ENCODE measurements at places on chromosomes 3 and 15. TPM values are rescaled to one million over a fixed set of nuclear protein-coding genes. Genes with fewer than 3 reads are reported as not detected.

The TTC21A gene
- 12.3 TPM for total RNA-seq

GRCh38 chr15:85625856-85626255, 168.9 kb downstream of the KLHL25 start:
- DNase-seq, result no peak

DNA sequence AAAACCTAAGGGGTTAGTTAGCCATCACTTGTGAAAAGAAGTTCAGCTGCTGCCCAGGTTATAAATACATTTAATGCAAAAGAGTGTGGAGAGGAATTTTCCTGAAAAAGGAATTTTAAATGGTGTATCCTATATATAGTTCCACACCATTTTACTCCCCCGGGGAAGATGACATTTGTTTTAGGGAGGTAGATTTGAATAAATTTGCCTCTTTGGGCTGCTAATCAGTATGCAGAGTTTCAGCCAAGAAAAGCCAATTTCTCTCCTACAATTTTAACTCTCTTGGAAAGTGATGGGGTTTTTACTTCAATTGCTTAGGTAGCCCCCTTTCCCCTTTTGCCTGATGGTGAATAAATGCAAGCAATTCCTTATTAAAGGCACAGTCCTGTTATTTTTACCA, 161.2 kb downstream of the OTOL1 start:
- DNase-seq, result no peak

DNA sequence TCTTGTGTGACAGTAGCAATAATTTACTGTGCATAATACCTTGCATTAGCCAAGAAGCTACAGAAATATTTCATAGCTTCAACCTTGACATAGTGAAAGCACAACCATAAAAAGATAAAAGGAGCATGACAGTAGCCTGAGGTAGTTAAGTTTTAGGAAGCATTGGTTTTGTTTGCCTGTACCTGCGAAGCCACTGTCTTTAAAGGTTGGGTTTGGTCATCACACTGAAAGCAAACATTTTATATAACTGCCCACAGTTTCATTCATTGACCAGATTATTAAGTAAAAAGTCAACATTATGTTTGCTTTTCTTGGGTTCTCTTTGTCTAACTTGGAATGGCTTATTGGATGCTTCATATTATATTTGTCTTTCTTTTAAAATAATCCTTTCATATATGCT, 450.1 kb upstream of the IL12A start:
- no peak for DNase-seq

The FHIT gene
- total RNA-seq, result 18.8 TPM

- no peak for DNase-seq
Measured at GRCh38 chr3:154040283-154040682, 80.9 kb upstream of the ARHGEF26 start.

The COL8A1 gene
- total RNA-seq, result not detected

- no peak for DNase-seq
Measured at GRCh38 chr3:114758831-114759699, 388.0 kb downstream of the ZBTB20 start.

DNA sequence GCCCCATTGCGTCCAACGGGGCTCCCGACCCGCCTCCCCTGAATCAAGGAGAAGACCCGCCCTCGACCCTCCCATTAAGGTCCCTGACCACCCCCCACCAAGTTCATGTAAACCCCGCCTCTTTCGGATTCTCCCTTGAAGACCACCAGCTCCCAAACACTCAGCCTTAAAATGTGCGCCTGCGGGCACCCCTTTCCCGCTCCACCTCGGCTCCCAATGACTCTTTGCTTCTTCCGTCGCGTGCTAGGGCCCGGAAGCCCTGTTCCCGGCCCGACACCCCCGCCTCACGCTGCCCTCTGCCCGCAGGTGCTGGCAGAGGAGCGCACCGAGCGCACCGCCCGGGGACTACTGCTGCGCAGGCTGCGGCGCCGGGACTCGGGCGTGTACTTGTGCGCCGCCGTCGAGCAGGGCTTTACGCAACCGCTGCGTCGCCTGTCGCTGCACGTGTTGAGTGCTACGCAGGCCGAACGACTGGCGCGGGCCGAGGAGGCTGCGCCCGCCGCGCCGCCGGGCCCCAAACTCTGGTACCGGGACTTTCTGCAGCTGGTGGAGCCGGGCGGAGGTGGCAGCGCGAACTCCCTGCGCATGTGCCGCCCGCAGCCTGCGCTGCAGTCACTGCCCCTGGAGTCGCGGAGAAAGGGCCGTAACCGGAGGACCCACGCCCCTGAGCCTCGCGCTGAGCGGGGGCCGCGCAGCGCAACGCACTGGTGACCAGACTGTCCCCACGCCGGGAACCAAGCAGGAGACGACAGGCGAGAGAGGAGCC, 2.7 kb upstream of the LSMEM2 start:
- no peak for DNase-seq

GRCh38 chr3:2995195-2995594, 115.0 kb downstream of the IL5RA start:
- no peak for DNase-seq

GRCh38 chr3:58102390-58102750, 94.1 kb downstream of the FLNB start:
- DNase-seq, result no peak

The SLCO2A1 gene
- total RNA-seq, result 0.16 TPM

All from T-helper 17 cell (primary cell).